ENCODE measurements at places on chromosomes 16 and 17.

DNA sequence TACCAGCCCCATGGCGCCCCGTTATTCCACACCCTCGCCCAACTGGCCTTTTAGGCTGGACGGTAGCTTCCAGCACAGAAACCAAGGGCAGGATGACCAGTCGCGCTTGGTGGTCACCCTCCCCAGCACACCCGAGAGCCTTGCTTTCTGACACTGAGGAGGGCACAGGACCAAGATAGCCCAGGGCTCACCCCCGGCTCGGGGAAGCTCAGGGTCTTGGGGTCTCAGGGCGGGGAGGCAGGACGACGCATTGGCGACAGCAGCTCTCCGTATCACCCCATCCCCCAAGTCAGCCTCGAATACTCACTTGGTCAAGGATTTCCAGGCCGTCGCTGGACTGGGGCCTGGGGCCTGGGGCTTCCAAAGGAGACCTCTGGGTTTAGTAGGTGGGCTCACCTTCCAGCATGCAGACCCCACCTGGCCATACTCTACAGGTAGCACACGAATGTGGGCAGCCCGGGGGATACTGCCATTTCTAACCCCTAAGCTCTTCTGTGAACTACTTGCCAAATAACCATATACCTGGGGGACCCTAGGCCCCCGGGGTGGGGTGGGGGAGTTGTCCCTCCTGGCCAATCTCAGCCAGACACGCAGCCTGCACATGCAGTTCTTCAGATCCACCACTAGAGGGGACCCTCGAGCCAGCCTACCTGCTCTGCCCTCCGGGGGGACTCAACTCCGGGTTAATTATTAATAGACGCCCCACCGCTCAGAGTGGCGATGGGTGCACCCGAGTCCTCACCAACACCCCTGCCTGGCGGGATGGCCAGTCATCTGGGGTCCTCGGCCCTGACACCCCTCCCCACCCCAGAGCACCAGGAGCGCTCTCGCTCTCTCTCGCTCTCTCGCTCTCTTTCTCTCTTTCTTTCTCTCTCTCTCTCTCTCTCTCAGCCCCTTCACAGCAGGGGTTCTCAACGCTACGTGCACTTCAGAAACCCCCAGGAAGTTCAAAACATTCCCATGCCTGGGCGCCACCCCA is 30.0 kb downstream of the TBC1D16 start:
- DNase-seq: peak; percentile 92

GRCh38 chr17:6981426-6981825 is 14.4 kb upstream of the ALOX12 start:
- DNase-seq: no peak

DNA sequence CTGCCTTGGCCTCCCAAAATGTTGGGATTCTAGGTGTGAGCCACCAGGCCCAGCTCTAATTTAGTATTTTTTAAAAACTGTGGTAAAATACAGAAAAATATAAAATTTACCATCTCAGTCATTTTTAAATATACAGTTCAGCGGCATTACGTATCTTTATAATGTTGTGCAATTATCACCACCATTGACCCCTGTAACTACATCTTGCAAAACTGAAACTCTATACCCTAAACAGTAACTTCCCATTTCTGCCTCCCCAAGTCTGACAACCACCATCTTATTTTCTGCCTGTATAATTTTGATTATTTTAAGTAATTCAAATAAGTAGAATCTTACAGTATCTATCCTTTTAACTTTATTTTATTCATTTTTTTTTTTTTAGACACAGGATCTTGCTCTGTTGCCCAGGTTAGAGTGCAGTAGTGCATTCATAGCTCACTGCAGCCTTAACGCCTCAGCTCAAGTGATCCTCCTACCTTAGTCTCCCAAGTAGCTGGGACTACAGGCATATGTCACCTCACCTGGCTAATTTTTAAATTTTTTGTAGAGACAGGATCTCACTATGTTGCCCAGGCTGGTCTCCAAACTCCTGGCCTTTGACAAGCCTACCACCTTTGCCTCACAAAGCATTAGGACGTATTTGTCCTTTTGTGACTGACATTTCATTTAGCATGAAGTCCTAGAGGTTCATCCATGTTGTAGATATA is 10.9 kb upstream of the GGA2 start:
- no peak for DNase-seq

DNA sequence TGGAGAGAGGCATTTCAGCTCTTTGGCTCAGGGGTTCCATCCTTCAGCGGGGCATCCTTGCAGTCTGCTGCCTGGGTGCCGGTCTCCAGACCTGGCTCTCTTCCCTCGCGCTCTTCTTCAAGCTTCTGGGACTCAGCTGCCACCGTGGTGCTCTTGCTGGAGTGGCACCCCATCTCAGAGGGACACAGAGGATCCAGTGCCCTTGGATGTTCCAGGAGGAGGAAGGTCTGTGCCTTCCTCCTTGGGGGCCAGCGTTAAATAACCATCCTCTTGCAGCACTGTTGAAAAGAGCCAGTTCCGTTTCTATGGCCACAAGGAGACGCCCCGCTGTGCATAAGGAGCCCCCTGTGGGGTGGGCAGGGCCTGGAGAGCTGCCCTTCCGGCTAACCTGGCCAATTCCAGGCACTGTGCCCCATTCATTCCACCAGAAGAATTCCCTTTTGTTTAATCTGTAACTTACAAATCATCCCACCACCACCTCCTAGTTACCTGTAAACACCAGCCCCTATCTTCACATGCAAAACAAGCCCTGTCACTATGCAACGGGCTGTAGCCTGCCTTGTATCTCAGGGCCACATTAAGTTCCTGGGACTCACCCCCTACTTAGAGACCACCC is 8.6 kb downstream of the CHD9NB start:
- DNase-seq: no peak

GRCh38 chr16:19338335-19338734 is 52.8 kb downstream of the CLEC19A start:
- no peak for DNase-seq

DNA sequence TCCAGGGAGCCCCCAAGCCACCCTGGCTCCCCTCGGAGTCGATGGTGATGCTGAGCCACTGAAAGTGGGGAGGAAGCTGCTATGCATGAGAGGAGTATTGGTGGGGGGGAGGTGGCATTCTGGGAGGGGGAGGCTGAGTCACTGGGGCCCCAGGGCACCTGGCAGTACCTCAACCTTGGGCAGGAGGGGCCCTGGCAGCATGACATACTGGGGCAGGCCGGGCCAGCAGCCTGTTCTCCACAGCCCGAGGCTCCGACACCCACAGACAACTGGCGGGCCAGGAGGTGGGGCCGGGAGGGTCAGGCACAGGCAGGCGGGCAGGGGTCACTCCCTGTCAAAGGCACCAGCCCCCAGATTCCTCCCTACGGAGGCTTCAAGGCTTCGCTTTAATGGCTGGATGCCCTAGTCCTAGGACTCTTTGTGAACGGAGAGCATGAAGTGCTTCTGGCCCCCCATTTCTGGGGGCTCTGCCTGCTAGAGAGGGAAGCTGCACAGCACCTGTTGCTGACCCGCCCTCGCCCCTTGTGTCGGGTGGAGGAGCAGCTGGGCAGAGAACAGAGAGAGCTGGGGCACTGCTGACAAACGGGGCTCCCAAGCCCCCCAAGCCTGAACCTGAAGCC is 928 bp downstream of the CASKIN2 start:
- DNase-seq: peak; percentile 66

DNA sequence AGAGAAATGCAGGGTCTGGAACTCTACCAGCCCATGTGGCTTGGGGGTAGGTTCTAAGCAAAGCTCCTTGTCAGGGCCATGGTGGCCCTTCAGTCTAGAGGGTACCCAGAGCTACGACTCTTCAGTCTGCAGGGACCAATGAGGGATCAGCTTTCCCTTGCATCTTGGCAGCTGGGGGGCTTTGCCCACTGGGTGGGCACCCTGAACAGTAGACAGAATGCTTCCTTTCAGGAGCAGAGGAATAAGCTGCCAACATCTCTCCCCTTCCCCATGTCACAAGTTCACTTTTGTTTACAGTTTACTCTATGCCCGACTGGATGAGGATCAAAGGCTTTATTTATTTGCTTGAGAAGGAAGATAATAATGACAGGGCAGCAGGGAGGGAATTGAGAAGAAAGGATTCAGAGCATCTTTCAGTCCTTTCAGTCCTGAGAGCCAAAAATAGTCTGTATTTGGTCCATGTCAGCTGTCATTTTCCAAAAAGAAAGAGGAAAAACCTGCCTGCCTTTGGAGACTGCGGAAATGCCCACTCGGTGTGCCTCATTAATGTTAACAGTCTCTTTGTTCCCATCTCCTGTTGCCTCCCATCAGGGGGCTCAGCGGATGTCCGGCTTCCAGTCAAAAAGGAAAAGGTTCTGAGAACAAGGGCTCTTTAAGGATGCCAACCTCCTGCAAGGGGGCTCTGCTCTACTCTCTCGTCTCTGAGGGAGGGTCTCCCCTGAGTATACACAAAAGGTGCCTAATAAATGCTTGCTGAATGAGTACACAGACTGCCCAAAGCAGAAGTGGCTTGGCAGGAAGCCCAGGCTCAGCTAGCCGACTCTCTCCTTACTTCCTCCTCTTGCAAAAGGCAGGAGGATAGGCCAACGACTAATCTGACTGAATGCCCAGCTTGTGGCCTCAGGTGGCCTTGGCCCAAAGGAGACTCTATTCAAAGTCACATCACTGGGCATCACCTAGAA is 17.1 kb downstream of the TRAF4 start:
- no peak for DNase-seq

- no peak for DNase-seq
Measured at GRCh38 chr17:14323522-14323981, 22.7 kb downstream of the HS3ST3B1 start.

DNA sequence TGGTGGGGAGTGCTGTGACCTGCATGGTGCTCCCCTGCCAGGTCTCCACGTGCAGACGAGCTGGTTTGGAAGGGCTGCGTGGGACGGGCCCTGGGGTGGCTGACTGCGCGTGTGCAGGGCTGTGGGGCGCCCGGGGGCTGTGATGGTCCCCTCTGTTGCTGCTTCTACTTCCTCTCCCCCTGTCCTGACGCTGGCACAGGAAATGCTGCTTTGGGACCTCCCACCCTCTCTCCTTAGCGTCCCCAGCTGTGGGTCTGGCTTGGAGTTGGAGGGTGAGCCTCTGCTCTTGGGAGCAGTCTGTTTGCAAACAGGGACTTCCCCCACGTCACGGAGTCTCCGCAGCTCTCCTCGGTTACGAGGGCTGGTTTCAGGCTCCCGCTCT is 35.2 kb downstream of the TSC2 start:
- DNase-seq: no peak

- peak; percentile 11 for DNase-seq
Measured at GRCh38 chr17:12485361-12485906, 180.3 kb upstream of the MYOCD start.

- no peak for DNase-seq
Measured at GRCh38 chr16:10026593-10026992, 155.6 kb downstream of the GRIN2A start.

- no peak for DNase-seq
Measured at GRCh38 chr16:9302072-9302471, 210.6 kb downstream of the HAPSTR1 start.

- no peak for DNase-seq
Measured at GRCh38 chr17:73132085-73132492, 32.7 kb upstream of the SSTR2 start.

GRCh38 chr17:63126607-63127006 is 160.6 kb downstream of the TANC2 start:
- DNase-seq: no peak

DNA sequence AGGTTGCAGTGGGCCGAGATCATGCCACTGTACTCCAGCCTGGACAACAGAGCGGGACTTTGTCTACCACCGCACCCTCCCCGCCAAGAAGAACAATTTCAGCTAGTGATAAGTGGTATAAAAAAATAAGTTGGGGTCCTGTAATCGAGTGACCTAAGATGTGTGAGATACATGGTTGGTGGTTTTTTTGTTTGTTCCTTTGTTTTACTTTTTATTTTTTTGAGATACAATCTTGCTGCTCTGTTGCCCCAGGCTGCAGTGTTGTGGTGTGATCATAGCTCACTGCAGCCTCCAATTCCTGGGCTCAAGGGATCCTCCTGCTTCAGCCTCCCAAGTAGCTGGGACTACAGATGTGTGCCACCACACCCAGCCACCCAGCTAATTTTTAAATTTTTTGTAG is 58.7 kb downstream of the PITPNC1 start:
- no peak for DNase-seq

GRCh38 chr16:67942200-67942509 is 1.8 kb downstream of the LCAT start:
- peak; percentile 54 for DNase-seq

GRCh38 chr17:12510535-12510934 is 155.2 kb upstream of the MYOCD start:
- no peak for DNase-seq

GRCh38 chr17:30334421-30334820 is 564 bp upstream of the TMIGD1 start:
- no peak for DNase-seq

- no peak for DNase-seq
Measured at GRCh38 chr16:55687802-55688201, 32.0 kb downstream of the SLC6A2 start.

GRCh38 chr16:10922328-10923145 is 19.7 kb downstream of the DEXI start:
- peak; percentile 49 for DNase-seq

- no peak for DNase-seq
Measured at GRCh38 chr16:80390871-80391489, 149.8 kb upstream of the DYNLRB2 start.

- no peak for DNase-seq
Measured at GRCh38 chr17:37344519-37344918, 31.3 kb upstream of the C17orf78 start.

- DNase-seq: no peak
Measured at GRCh38 chr17:53278466-53278865, 544.3 kb upstream of the KIF2B start.

GRCh38 chr16:75260851-75261589 is 9.6 kb upstream of the BCAR1 start:
- no peak for DNase-seq

GRCh38 chr17:5600041-5600440 is 15.7 kb upstream of the NLRP1 start:
- no peak for DNase-seq

- DNase-seq: no peak
Measured at GRCh38 chr17:30421592-30421991, 42.9 kb downstream of the CPD start.

- no peak for DNase-seq
Measured at GRCh38 chr16:2008009-2008526, 1.6 kb downstream of the ZNF598 start.

DNA sequence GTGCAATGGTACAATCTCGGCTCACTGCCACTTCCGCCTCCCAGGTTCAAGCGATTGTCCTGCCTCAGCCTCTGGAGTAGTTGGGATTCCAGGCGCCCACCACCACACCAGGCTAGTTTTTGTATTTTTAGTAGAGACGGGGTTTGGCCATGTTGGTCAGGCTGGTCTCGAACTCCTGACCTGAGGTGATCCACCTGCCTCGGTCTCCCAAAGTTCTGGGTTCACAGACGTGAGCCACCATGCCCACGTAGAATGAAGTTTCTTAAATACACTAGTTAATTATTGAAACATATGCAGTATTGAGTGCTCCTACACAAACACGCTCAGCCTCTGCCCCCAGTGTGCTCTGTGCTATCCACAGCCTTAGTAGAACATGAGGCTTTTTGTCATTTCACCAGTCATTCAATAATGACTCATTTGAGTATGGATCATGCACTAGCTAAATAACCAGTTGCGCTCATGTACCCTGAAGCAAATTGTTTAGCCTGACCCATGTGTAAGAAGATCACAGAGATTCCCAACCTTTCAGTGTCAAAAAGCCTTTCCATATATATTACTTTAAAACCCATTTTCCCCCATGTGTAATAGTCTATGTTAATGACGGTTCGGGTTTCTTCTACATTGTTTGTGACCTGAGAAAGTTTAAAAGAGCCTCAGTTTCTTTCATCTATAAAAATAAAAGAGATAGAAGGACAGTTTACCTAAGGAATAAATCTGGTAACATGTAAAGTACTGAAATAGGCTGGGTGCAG is 49.7 kb downstream of the TUBD1 start:
- no peak for DNase-seq

Data from urothelium cell line (cell line).